NAMALWA (cell line): ENCODE measurements at places on chromosomes 1 and 21.

DNA sequence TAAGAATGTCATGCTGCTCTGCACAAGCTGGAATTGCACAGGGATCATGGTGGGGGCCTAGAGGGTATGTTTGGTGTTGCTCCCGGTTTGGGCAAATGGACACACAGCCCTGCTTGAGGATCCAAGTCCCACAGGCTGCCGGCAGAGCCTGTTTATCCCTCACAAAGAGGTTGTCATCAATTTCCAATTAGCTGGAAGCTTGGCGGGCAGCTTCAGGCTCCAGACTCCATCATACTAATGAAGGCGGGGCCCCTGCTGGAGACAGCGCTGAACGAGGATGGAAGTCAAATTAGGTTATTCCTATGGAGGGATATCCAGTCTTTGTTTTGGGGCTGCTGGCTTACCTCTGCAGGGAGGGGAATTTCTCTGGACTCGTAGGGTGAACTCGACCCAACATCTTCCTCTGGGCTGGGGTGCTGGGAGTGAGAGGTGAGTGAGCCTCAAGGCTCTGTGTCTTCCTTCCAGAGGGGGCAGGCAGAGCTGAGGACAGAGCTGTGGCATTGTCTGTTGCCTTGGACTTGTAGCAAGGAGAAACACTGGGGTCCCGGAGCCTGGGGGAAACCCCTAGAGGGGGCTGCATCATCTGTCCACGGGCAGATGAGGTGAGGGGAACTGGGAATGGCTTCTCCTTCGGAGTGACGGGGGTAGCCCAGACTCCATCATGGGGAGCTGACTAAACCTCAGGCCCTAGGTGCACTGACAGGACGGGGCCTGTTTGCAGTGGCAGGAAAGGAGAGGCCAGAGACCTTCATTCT is 24.9 kb upstream of the PARP1 start:
- DNase-seq, result no peak

GRCh38 chr1:110003747-110004428 is 19.3 kb downstream of the AHCYL1 start:
- no peak for DNase-seq

- no peak for DNase-seq
These were observed 495.6 kb upstream of the C1orf87 start for GRCh38 chr1:60569189-60569588.

- no peak for DNase-seq
These were observed 86.8 kb upstream of the RAB4A start for GRCh38 chr1:229184066-229184465.

DNA sequence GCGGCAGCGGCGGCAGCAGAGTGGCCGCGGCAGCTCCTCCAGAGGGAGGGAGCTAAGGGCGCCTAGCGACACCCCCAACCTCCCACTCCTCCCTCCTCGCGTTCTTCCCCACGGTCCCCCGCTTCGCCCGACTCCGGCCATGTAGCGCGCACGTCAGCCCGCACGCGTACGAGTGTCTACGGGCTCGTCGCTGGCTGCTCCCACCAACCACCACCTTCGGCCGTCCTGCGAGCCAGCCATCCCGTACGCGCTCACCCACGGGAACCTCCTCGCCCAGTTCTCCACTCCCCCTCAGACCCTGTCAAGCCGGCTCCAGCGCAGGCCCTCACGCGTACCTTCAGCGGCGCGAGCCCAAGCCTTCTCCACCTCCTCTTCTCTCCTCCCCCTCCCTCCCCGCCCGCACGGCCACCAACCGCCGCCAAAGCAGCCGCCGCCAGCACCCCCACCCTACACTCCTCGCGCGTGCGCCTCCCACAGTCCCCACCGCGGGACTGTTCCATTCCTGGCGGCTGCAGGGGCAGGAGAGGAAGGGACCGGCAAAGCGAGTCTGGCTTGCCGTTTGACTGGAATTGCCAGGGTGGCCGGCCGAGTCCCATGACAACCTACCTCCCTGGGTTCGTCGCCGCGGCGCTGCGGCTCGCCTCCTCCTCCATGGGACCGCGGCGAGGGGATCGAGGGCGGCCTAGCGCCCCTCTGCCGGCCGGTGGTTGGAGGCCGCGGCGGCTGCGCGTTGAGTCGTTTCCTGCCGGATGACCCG is at the start of gene YY1AP1:
TSS of gene YY1AP1 (minus strand) at position 451 of the 757 bp plus-strand sequence. CDS start 8,338 bp downstream, outside the sequence.
- peak; percentile 94 for DNase-seq

GRCh38 chr1:47438165-47439016 is 547 bp downstream of the FOXD2 start:
- no peak for DNase-seq

DNA sequence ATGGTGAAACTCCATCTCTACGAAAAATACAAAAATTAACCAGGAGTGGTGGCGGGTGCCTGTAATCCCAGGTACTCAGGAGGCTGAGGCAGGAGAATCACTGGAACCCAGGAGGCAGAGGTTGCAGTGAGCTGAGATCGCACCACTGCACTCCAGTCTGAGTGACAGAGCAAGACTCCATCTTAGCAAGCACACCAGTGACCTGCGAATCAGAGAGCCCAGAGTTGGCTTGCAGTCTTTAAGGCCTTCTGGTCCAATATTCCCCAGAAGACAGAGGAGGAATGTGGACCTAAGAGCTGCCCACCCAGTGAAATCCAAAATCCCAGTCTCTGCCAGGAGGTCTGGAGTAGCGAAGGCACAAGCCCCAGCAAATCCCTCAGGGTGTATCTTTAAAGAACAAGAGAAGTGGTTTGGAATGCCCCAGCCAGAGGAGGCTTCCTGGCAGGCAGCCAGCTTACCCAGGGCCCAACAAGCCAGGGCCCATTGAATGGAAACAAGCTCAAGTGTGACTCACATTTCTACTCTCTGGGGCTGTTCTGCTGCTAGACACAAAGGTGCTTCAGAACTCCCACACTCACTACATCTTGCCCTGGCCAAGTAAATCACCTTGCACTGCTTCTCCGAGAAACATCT is 23.9 kb downstream of the GPR161 start:
- DNase-seq, result peak; percentile 25

DNA sequence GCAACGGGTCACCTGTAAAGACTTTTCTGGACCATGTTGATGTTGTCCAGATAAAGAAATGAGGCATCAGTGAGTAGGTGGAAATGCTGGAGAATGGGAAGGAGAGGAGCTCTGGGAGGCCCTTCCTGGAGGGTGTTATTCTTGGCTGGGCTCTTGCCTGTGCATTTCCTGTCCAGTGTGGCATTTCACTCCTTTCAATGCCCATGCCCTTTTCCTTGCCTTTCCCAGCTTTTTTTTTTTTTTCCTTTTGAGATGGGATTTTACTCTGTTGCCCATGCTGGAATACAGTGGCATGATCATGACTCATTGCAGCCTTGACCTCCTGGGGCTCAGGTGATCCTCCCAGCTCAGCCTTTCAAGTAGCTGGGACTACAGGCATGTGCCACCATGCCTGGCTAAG is 11.8 kb downstream of the NOS1AP start:
- no peak for DNase-seq

DNA sequence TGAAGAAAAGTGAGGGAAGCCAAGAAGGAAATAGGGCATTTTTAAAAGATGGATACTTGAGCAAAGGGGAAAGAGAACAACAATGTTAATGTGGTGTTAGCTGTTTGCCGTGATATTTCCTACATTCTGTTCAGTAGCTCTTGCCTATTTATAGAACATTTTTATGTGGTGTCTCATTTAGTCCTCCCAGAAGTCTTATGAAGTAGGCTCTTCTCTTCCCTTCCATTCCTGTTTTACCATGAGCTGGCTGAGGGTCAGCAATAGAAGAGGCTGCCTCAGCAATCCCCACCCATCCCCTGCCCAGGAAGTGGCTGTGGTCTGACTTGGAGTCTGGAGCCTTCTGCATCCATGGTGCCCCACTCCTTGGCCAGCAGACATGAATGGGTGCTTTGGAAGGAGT is 60.1 kb downstream of the KIAA0040 start:
- DNase-seq, result no peak

- DNase-seq, result peak; percentile 26
These were observed 31.1 kb upstream of the UAP1 start for GRCh38 chr1:162530307-162530987.

- no peak for DNase-seq
These were observed 41.8 kb upstream of the C1orf198 start for GRCh38 chr1:230909974-230910754.

DNA sequence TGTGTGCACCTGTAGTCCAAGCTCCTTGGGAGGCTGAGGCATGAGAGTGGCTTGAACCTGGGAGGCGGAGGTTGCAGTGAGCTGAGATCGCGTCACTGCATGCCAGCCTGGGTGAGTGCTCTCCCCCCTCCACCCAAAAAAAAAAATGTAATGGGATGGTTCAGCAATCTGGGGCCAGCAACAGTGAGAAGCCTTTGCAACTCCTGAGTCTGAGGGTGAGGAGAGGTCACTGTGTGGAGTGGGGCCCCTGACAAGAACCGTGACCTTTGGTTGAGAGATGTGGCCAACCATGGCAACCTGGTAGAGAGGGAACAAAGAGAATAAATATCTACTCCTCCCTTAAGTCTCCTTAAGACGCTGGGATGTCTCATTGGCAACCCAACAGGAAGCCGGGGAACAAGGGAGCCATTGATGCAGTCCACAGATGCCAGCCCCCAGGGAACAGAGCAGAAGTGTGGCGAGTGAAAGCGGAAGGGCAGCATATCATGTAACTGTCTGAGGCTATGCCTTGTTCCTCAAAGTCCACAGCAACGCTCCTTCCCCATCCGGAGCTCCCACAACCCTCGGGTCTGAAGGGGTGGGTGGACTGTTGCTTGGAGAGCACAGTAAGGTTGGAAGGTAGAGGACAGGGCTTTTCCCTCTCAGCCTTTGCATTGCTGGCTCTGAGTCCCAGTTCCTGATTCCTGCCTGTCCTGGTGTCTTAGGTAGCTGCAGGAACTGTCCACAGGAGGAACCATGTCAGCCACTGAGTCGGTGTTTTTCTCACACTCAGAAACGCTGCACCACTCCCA is 8.3 kb downstream of the TRNP1 start:
- peak; percentile 49 for DNase-seq

- DNase-seq, result no peak
These were observed 146.0 kb upstream of the JUN start for GRCh38 chr1:58929671-58930325.

DNA sequence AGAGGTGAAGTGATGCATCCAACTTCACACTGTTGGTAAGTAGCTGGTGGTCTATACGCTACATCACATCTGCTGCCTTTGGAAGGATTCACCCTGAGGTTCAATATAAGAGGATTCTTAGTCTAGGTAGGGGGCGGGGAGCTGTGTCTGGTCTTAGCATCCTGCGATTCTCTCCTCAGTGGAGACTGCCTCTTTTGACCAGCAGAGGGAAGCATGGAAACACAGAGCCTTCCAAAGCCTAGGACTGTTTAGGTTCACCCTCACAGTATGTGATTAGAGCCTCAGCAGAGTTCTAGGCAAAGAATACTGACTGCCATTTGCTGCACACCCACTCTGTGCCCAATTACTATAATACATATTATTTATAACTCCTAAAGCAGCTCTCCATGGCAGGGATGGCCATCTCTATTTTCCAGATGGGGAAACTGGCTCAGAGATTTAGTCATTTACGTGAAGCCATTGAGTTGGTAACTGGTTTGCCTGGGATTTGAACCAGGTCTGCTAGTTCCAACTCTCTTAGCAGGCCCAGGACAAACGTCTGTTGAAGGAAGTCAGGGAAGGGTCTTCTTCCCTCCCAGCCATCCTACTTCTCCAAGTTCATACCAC is 28.9 kb upstream of the EFCAB14 start:
- DNase-seq, result peak; percentile 37

GRCh38 chr21:36861595-36862323 is 104.7 kb downstream of the HLCS start:
- no peak for DNase-seq

- no peak for DNase-seq
These were observed 64.1 kb upstream of the LAX1 start for GRCh38 chr1:203700901-203701300.

- no peak for DNase-seq
These were observed 49.6 kb downstream of the SLC37A1 start for GRCh38 chr21:42563261-42563660.

DNA sequence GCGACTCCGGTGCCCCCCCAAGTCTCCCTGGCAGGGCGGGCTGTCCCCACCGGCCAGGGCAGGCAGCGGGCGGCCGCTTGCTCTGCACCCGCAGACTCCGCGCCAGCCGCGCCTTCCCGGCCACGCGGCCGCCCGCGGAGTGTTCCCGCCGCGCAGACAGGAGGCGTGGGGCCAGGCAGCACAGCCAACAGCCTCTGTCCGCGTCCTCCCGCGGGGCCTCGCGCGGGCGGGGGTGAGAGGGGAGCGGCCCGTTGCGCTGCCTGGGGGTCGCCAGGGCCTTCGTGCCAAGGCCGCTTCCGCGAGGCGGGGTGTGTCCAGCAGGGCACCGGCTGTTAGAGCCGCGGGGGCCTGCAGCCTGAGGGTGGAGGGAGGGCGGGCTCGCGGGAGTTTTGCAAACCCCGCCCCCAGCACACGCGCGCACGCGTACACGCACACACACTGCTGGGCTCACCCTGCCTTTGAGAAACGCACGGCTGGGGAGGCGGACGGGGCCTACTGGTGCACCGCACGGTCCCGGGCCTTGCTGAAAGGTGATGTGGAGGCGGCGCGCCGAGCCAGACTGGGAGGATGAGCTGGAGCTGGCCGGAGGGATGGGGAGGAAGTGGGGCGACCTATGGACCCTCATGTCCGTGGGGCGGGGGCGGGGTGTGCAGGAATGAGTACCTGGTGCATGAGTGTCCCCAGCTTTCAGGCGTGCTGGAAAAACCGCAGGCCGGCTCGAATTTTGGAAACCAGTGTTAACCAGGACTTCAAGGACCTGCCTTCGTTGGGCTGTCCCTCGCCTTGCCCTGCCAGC is 41.5 kb downstream of the KIAA1614 start:
- no peak for DNase-seq

DNA sequence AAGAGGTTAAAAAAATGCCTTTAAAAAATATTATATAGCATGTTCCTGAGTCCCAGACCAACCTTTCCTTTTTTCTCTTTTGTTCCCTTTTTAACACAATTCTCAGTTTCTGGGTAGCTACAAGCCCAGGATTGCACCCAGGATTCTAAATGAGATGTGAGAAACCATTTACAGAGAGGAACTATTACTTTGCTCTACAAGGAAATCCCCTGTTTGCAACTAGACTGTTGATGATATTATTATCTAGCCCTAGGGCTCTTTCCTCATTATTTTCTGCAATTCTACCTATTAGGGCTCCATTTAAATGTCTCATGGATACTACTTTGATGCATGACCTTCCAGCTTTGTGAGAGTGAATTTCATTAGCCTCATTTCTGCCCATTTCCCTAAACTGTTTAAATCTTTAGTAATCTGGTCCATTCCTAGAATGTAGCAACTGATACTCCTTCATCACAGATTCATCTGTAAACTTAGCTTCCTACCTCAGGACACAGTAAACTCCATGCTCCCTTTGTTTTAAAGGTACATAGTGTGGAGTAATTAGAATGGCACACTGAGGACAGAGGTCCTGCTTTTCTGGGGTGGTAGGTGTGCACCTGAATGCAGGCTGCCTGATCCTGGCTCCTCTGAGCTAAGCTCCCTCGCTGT is 7.1 kb upstream of the KIF14 start:
- DNase-seq, result no peak

GRCh38 chr1:3049164-3049563 is 19.8 kb upstream of the PRDM16 start:
- no peak for DNase-seq
